NB4 (cell line): ENCODE measurements at places on chromosomes 1 and 21.

GRCh38 chr1:73343947-73344346, 854.0 kb downstream of the LRRIQ3 start:
- no peak for DNase-seq

- DNase-seq, result peak; percentile 38
Measured at GRCh38 chr1:117826540-117827078, 102.8 kb downstream of the GDAP2 start.

DNA sequence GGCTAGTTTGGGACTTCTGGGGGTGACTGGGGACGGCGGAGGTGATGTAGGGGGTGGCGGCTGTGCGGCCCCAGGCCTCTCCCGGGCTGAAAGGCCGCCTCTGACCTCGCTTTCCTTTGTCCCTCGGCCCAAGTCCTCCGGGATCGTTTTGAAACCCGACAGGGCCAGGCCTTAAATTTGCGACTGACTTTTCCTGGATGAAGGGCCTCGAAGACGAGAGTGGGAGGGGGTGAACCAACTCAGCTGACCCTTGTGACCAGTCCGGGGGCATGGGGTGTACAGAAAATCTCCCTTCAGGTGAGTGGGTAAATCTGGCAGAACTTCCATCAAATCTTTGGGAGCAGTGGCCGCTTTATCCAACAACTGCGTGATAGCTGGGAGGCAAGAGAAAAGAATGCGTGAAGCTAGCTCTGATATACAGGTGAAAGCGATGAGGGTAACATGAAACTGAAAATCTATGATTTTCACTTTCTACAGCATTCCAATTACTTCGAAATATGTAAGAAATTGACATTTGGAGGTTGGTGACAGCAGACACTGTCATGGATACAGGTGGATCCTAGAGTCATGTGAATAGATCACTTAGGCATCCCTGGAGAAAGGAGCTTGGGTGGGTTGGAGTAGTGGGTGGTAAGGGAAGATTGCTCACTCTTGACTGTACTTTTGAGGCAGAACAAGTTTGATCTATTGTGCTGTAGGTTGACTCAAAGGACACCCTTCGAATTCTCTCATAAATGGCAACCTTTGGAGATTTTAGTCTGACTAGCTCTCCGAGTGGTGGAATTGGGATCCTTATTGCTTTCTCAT, 885 bp downstream of the AHCYL1 start:
- no peak for DNase-seq

GRCh38 chr1:61397935-61398334, 315.6 kb downstream of the NFIA start:
- DNase-seq, result no peak

GRCh38 chr1:43253876-43254275, 15.9 kb upstream of the TMEM125 start:
- DNase-seq, result no peak

DNA sequence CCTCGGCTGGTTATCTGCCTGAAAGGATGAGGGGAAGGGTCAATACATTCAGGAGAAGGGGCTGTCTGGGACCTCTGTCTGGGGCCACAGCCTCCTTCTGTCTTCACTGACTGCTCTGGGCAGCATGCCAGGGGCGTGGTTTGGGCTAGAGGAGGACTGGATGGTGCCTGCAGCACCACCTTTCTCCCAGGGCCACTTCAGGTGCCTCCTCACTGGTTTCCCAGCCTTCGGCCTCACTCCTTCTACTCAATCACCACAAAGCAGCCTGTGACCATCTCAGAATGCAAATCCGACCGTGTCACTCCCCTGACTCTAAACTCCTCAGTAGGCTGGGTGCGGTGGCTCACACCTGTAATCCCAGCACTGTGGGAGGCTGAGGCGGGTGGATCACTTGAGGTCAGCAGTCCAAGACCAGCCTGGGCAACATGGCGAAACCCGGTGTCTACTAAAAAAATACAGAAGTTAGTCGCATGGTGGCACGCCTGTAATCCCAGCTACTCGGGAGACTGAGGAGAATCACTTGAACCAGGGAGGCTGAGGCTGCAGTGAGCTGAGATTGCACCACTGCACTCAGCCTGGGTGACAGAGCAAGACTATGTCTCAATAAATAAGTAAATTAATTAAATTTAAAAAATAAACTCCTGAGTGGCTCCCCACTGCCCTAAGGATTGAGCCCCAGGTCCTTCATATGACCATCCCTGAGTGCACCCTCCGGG, 50.1 kb upstream of the ECE1 start:
- no peak for DNase-seq

DNA sequence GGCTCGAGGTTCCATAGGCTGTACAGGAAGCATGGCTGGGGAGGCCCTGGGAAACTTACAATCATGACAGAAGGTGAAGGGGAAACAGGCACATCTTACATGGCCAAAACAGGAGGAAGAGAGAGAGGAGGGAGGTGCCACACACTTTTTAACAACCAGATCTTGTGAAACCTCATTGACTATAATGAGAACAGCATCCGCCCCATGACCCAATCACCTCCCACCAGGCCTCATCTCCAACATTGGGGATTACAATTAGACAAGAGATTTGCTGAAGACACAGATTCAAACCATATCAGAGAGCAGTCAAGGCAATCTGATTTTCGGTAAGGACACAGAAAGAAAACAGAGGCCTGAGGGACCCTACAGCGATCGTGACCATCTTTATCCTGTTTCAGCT, 41.7 kb downstream of the TNFRSF9 start:
- DNase-seq, result peak; percentile 15

- no peak for DNase-seq
Measured at GRCh38 chr1:112636056-112636455, 16.4 kb downstream of the CAPZA1 start.

DNA sequence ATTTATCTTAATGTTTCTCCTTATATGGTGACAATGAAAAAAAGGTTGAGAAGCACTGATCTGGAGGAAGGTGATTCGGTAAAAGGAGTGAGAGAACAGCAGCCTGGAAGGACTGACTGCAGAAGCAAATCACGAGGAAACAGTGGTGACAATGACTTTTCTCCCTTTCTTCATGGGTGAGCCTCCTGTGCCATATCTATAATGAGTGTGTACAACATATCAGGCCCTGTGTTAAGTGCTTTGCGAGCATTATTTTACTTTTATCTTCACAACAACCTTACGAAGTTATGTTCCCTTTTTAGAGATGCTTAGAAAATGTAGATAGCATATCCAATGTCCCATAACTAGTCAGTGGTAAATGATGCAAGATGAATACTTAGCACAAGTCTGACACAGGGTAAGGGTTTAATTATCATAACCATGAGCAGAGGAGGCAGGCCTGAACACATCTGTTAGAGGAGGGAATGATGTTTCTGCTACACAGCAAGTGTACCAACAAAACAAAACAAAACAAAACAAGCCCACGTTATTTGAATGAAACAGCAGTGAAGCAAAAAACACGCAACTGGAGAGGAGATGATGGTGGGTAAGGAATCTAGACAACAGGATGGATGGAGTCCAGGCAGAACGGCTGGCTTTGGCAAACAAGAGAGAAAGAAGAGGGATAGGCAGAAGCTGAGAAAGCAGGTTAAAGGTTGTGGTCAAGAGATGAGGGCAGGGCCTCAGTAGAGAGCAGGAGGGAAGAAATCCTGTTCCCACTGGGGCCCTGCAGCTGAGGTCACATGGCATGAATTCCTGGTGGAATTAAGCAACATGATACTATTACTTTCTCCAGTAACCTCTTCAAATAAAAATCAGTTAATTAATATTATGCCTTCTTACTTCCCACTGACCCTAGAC, 29.6 kb downstream of the GNG12 start:
- DNase-seq, result no peak
